ENCODE measurements at places on chromosomes 6 and 20.

DNA sequence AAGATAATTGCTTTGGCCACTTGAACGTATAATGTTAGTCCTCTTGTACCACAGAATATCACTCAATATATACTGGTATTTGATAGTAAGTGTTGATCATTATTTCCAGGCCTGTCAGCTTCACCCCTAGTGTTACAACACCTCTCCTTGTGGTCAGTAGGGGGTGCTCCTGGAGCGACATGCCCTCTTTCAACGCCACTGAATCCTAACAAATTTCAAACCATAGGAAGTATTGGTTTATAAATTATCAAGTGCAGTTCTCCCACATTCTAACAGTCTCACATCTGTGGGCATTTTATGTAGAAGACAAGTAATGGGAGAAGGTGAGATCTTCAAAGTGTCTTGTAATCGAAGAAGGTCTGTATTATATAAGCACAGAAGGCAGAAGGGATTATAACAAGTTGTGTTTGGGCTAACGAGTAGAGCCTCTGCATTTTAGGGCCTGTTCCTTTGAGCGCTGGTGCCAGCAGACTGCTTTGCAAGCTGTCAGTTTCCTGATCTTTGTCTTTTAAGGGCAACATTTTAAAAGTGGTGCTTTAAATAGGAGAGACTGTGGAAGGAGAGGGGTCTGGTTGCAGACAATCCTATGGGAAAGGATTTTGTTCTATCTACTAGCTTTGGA is 57.1 kb upstream of the CEP162 start:
- peak; percentile 8 for DNase-seq

GRCh38 chr6:169190144-169190584 is 63.5 kb downstream of the THBS2 start:
- DNase-seq: peak; percentile 92

DNA sequence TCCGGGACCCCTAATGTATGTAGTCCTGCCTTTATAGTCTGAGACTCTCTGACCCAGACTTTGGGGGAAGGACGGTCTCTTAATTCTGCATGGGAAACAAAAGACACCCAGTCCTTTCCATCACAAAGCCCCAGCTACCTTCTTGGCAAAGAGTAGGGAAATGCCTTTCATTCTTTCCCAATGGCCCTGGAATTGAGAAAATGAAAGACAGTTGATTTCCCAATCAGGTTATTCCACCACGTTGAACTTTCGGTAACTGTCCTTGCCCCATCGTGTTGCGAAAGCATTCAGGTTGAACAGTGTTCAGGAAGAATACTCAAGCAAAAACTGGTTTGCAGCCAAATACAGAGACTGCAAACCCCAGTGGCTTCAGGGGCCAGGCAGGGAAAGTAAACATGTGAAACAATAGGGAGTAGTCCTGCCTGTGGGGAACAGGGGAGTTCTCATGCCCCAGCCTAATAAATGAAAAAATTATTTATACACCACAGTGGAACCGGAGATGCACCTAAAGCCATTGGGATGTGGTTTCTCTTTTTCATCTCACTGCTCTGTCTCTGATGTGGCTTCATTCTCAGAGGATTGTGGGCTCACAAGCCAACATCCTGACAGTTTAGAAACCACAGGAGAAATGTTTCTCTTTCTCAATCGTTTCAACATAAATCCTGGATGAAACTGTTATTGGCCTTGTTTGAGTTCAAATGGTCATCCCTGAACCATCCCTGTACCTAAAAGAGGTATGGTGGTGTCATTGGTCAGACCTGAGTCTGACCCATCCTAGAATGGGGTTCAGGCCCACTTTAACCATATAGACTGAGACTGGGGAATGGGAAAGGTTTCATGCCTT is 44.2 kb upstream of the SLC9A8 start:
- peak; percentile 94 for DNase-seq

DNA sequence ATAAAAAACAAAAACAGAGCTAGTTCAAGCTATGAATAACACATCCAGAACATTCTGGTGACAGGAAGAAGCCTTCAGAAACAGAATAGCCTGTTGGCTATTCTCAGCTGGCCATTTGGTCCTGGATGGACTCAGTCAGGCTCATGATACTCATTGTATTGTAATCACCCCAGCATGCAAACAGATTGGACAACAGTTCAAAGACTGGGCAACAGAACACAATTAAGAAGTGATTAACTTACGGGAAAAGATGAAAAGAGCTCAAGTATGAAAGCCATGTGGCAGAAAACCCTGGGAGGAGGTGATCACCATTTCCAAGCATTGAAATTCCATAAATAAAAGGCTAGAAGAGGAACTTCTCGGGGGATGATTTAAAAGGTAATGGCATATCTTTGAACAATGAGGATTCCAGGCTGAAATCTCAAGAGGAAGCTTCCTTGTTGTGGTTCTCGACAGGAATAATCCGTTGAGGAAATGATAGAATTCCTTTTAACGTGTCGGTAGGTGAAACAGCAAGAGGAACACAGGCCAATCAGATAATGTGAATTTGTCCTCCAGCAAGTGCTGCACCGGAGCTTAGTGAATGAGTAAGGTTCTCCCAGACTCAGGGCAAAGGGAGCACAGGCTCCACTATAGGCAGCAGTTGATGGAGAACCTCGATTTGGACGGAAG is 172.4 kb downstream of the BCAS1 start:
- DNase-seq: no peak

- DNase-seq: no peak
These were observed 7.4 kb upstream of the PCK1 start for GRCh38 chr20:57553376-57554018.

GRCh38 chr6:131068165-131068564 is 5.1 kb upstream of the EPB41L2 start:
- no peak for DNase-seq

DNA sequence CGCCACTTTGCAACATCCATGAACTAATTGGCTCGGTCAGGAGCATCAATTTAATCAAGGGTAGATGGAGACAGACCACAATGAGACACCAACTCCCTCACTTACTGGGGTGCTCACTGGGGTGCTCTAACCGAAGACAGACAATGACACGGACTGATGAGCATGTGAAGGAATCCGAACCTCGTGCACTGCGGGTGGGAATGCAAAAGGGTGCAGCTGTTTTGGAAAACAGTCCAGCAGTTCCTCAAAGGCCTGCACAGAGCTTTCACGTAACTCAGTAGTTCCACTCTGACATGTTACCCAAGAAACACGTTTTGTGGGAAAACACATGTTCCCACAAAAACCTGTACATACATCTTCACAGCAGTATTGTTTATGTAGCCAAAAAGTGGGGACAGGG is 26.8 kb downstream of the ANKRD60 start:
- DNase-seq: no peak

DNA sequence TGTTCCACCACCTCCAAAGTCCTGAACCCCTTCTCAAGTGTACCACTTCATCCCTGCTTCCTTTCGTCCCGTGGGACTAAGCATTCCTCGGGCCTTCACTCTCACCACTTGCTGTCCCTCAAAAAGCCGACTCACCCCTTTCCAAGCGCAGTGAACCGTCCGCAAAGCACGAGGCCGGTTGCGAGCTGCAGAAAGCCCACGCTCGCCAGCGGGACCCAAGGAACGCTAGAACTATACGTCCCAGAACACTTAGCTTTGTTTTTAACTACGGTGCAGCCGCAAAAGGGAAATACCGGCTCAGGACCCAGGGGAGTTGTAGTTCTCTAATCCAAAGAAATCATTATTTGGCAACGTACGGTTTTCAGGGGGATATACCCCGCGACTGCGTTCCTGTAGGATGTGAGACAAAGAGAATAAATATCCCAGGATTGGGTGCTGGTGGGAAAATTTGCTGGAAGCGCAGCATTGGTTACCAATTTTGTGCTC is 416 bp upstream of the POLR1H start:
- DNase-seq: peak; percentile 51

DNA sequence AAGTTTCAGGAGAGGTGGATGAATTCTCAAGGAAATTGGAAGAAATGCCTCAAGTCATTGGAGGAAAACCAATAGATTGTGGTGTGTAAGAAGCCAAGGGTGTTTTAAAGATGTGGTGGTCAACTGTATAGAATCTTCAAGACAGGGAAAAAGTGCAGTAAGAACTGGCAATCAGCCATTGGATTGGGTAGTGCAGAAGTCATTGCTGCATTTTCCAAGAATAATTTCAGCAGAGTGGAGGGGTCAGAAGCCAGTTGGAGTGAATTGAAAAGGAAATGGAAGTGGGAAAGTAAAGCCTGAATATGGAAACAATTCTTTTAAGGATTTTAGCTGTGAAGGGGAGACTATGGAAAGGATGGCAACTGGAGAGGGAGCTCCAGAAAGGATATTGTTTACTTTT is 128.2 kb upstream of the TMEM170B start:
- no peak for DNase-seq

DNA sequence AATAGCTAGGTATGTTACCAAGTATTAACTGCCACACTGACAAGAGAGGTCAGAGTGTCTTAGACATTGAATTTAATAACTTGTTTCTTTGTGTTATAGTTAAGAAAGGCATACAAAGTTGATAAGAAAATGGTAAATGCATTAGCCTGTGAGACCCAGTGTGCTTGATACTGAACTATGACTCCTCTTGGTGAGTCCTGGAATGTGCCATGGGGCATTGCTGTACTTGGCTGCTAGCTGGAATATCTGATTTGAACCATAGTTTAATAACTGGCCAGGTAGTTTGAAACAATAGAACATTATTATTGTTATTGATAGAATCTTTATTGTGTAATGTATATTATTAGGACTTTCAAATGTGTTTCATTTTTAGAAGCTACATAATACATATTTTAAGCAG is 70.0 kb downstream of the ZFAND3 start:
- DNase-seq: no peak

- DNase-seq: no peak
These were observed 36.8 kb upstream of the SAMD3 start for GRCh38 chr6:130259557-130259956.

DNA sequence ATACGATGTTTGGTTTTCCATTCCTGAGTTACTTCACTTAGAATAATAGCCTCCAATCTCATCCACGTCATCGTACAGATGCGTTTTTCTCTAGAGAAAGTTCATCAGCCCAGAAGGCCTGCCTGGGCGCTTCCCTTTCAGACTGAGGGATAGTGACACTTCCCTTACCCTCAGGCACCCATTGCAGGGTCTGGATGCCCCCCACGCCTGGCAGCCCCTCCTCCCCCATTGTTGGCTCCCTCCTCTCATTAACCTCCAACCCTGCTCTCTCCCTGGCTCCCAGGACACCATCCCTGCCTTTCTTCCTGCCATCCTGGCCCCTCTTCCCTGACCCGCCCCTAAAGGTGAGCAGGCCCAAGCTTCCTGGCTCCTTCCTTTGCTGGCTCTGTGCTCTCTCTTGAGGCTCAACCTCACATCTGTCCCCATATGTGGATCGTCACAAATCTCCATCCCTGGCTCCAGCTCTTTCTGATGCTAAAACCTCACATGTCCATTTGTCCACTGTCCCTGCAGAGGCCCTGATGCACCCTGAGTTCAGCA is 145.2 kb downstream of the SYCP2 start:
- DNase-seq: no peak

- no peak for DNase-seq
These were observed 49.1 kb downstream of the ZHX3 start for GRCh38 chr20:41268402-41268801.

GRCh38 chr6:12369781-12370262 is 79.7 kb downstream of the EDN1 start:
- DNase-seq: no peak

DNA sequence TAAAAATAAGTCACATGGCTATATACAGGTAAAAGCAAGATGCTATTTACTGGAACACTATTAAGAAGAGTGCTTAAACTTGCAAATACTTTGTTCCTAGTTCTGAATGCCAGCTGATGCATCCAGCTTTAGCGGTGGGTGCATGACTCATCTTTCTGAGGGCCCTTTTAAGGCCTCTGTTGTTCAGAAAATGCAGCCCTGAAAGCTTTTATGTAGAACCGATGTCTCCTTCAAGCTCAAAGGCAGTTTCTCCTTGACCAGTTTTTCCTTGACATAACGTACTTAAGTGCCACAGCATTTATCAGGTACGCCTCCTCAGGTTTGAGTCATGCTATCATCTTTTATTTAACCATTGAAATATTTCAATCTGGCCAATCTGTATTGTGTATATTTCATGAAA is 82.8 kb downstream of the MLIP start:
- DNase-seq: peak; percentile 31

DNA sequence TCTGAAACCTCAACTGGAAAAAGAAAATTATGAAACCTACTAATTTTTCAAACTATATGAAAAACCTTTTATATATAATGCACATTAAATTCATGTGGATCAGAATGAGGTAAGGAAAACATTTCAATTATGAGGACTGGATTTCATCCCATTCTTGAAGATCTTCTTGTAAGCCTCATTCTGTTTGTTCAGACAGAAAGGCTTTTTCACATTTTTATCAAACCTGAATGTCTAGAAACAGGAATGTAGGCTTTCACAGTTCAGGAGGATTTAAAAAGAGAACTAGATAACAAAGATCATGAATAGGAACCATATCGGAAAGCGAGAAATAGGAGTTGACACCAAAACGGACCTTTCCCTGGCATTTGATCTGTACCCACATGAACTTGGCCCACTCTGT is 192.5 kb upstream of the KCNK16 start:
- DNase-seq: no peak

DNA sequence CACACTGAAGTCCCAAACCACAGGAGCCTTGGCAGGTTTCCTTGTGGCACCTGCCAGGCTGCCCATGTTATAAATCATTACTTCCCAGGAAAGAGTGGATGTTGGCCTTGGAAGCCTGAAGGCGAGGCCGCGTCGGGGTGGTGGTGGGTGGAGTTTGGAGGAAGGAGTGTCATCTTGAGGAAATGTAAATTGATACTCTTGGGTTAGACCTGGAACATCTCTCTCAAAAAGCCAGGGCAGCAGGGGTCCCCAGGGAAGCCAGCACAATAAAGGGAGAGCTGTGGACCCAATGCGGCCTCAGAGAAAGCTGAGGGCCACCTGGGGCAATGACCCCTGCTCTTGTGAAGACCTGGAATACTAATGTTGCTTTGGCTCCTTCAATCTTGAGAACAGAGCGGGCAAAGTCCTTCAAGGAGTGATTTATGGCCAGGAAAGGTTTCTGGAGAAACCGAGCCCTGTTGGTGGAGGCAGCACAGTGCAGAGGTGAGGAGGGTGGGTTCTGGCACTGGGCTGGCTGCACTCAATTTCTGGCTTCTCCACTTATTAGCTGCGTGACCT is 26.3 kb upstream of the TRAF3IP2 start:
- no peak for DNase-seq

GRCh38 chr6:5996714-5997419 is 9.9 kb downstream of the NRN1 start:
- no peak for DNase-seq

- DNase-seq: no peak
These were observed 110.5 kb downstream of the TULP4 start for GRCh38 chr6:158422629-158423238.

DNA sequence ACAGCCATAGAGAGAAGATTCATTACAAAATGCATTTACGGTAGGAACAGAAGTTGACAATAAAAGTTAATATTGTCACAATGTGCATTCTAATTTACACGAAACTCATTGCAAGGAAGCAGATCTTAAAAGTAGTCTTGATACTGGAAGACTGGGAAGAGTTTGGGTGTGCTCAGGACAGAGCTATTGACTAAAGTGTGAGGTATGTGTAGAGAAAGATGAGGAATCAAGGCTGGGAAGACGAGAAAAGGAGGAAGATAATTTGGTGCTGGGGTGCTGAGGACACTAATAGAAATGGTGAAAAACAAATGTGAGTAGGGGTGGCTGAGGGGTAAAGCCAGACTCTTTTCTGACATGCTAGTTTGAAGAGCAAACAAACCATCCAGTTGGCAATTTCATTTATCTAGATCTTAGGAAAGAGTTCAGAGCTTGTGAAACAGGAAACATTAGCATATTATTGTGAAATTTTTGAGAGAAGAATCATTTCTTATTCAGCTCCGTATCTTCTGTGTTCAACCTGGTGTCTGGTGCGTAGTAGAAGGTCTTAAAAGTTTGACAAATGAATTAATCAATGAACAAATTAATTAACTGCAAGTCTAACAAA is 72.7 kb downstream of the ELOVL4 start:
- DNase-seq: peak; percentile 21
